Stimulated activated CD4-positive, alpha-beta T cell treated with anti-CD3 and anti-CD28 coated beads, Interleukin-15, amount 100 ng/mL, for 1 hour (primary cell): ENCODE measurements at places on chromosomes 12 and 14.

GRCh38 chr14:51564460-51564859 lies 87.2 kb upstream of the FRMD6 start:
- DNase-seq, result no peak

GRCh38 chr12:93979189-93979588 lies 169.2 kb upstream of the PLXNC1 start:
- no peak for DNase-seq

DNA sequence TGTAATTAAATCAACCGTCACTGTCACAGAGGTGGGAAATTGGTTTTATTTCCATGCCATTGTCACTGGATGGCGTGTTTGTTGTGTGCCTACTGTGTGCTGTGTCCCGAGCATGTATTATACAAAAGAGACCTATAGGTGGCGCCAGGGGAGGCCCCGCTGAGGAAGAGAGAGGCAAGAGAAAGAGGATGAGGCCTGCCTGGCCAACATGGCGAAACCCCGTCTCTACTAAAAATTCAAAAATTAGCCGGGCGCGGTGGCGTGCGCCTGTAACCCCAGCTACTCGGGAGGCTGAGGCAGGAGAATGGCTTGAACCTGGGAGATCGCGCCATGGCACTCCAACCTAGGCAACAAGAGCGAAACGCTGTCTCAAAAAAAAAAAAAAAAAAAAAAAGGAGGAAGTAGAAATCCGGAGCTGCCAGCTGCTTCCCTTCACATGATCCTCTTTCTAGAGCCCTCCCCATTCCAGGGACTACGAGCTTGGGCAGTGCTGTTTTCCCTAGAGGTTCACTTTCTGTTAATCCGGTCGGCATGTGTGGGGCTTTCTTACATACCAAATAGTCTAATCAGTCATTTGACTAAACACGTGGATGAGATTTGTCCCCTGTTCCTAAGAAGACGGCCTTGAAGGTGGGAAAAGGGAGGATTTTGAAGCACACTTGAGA lies 6.4 kb upstream of the CCDC175 start:
- no peak for DNase-seq

- DNase-seq, result no peak
These were observed 50.4 kb downstream of the DYRK2 start for GRCh38 chr12:67698672-67699581.

DNA sequence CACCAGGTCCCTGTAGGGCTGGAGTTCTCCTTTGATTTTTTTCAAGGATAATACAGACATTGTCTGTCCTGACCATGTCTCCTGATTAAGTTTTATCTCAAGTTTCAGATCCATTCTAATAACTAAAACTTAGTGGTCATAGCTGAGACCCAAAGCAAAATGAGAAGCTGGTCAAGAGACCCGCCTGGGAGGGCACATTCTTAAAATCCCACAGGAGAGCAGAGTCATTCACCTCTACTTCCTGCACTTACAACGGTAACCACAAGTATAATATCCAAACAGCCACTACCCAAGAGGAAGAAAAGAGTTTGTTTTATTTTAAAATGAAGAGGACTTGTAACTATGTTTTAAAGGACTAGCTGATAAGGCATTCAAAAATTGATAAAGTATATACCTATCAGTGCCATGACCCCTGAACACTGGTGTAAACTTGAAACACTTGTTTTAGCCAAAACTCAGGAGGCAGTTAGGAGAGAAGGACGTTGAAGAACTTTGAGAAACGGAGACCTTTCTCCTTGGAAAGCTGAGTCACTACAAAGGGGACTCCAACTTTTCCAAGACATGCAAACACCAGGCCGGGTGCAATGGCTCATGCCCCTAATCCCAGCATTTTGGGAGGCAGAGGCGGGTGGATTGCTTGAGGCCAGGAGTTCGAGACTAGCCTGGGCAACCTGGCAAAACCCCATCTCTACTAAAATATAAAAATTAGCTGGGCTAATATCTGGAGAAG lies 478.2 kb downstream of the GLT1D1 start:
- DNase-seq, result no peak
